ENCODE measurements at places on chromosomes 2 and 18.

GRCh38 chr2:68463287-68463877 is 3.7 kb downstream of the FBXO48 start:
- no peak for DNase-seq

DNA sequence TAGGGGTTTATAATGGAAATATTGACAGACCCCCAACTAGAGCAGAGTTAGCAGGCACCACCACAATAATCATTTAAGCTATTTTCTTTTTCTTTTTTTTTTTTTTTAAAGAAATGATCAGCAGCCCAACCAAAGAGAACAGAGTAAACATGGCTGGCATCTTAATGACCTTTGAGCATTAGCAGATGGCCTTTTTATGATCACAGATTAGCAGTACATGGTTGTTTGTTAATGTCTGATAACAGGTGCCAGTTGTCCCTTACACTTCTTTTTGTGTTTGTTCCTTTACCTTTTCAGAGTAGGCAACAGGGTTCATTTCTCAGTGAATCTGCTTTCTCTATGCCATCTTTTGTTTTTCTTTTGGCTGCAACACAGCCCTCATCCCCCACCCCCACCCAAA is 747.0 kb downstream of the BCL11A start:
- DNase-seq: no peak

- no peak for DNase-seq
Measured at GRCh38 chr2:3445891-3446290, 66.4 kb downstream of the TRAPPC12 start.

GRCh38 chr2:48315896-48316194 is 214.1 kb upstream of the STON1 start:
- DNase-seq: no peak

DNA sequence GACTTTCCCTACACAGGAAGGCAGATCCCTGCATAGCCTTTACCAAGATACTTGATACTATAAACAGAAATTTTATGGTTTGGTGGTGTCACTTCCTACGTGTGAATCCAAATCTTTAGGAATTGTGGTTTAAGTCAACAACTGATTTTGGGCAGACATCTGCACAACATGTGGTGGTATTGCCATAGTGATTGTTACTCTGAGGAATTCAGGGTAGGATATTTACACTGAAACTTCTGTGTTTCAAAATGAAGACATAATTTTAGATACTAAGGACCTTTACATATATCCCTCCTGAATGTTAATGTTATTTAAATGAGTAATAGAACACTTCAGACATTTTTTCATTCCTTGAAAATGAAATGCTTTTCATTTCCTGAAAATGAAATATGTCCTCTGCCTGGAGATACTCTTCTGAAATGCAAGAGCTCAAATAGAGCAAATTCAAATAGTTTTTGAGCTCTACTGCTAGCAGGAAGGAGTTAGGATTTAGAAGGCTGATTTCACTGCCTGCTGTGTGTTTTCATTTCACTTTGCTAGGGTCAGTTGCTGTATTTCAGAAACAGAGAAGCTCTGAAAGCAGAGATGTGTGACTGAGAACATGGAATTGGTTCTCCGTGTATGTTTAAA is 77.2 kb downstream of the MDH1 start:
- DNase-seq: no peak

GRCh38 chr2:220185766-220186305 is 558.4 kb downstream of the SLC4A3 start:
- DNase-seq: no peak

- no peak for DNase-seq
Measured at GRCh38 chr2:53512071-53512826, 255.4 kb upstream of the CHAC2 start.

DNA sequence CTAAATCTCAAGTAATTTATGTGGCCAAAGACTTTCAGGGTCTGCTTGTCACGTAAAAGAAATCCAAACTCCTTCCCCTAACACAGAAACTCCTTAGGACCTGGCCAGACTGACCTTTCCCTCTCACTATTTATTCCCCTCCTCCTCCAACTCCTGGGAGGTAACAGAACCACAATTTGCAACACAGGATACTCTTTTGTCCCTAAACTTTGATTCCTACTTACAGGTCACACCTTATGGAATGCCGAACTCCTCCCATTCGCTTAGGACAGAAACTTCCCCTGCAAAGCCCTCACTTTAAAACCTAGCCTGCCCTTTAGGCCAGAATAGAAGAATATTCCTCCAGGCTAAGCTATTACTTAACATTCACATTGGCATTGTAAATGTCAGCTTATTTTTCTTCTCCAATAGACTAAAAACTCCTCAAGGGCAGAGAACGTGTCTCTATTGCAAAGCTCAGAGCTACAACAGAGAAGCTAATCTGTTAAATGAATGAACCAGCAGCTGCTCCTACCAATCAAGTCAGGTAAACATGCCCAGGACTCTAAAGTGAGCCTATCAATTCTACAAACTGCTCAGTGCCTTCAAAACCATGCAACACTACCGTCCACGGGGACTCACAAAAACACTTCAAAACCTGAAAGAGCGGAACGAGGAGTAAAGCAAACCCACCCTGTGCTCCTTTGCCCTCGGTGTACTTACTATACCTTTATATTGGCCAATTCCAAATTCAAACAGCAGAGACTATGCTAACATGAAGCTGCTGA is 6.1 kb downstream of the INO80D start:
- no peak for DNase-seq

DNA sequence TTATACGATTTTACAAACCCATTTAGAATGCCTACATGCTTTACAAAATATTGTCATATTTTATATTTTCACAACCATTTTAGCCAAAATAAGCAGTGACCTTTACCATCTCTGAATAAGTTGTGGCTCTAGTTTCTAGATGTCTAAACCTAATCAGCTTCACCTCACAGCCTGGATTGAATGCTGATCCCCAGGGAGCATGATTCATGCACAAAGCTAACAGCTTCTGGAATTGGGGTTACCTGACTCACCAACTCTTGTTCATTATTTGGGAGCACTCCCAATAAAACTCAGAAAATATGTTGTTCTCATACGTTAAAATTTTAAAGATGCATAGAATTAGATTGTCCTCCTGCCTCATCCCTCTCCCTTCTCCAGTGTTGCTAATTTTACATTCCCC is 611.7 kb upstream of the NETO1 start:
- DNase-seq: no peak

- DNase-seq: no peak
Measured at GRCh38 chr18:4351005-4351404, 104.1 kb downstream of the DLGAP1 start.

- no peak for DNase-seq
Measured at GRCh38 chr18:33836564-33836963, 258.5 kb downstream of the ASXL3 start.
